Stimulated activated CD8-positive, alpha-beta memory T cell treated with anti-CD3 and anti-CD28 coated beads, Interleukin-2, amount 100 ng/mL, for 48 hours (primary cell): ENCODE measurements at places on chromosomes 6 and 20.

DNA sequence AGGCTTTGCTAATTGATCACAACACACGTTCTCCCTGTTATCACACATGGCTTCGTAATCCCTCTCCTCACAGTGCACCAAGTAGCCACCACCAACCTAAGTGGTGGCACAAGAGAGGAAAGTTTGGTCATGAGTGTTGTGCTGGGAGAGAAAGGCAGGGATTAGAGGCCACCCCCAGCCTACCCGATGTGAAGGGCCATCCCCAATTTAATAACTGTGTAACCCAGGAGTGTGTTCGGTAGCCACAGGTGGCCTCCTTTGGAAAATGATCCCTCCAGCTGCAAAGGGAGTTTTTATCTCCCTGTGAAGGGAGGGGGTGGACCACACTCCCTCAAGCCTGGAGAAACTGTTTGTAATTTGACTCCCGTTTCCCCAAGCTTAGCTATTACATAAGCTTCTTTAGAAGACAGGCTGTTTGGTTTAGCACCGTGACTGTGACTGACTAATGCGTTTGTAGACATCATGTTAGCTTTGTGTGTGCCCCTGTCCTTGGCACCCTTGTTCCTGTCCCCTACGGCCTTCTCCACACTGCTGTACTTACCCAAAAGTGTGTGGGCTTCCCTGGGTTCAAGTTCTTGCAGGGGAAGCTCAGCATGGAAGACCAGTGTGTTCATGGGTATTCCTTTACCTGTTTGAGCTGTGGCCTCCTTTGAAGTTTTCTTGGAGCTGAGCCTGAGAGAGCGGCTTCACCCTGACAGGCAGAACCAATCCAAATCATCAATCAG, 20.6 kb downstream of the PPP1R16B start:
- no peak for DNase-seq

DNA sequence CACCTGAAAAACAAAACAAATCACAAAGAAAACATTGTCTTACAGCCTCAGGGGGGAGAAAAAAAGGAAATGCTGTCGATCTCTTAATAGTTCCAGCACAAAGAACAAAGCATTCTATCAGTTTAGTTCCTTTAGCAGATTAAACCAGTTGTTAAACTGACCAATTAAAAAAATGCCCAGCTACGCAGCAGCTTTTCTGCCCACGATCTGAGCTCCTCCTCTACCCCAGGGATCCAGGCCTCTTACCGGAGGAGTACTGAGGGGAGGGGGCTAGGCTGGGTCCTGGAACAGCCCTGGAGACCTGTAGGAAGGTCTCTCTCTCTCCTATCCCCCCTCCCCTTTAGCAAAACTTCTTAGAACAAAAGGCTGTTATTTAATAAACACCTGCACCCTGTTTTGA, 13.4 kb downstream of the PTK7 start:
- DNase-seq, result no peak

- DNase-seq, result no peak
These were observed 746.3 kb upstream of the CHD6 start for GRCh38 chr20:42364446-42364845.

GRCh38 chr20:23634044-23634801, 3.5 kb downstream of the CST3 start:
- DNase-seq, result no peak

GRCh38 chr6:112429226-112429625, 82.1 kb downstream of the RFPL4B start:
- no peak for DNase-seq

- no peak for DNase-seq
These were observed 27.8 kb downstream of the VAPB start for GRCh38 chr20:58416835-58417234.

DNA sequence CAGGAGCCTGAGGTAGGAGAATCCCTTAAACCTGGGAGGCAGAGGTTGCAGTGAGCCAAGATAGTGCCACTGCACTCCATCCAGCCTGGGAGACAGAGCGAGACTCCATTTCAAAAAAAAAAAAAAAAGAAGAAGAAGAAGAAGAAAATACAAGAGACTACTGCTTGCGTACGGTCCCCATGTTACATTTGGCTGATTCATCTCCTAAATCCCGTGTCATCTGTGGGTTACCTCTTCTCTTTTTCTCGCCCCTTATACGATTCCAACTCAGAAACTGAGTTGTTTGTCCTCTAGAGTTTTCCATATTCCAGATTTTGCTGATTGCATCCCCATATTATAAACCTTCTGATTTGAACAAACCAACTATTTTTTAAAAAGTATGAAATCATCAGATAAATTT, 62.4 kb upstream of the NELFCD start:
- no peak for DNase-seq

- DNase-seq, result no peak
These were observed 62.0 kb downstream of the IYD start for GRCh38 chr6:150430815-150431214.

- no peak for DNase-seq
These were observed 167.4 kb upstream of the BMP2 start for GRCh38 chr20:6599876-6600735.

DNA sequence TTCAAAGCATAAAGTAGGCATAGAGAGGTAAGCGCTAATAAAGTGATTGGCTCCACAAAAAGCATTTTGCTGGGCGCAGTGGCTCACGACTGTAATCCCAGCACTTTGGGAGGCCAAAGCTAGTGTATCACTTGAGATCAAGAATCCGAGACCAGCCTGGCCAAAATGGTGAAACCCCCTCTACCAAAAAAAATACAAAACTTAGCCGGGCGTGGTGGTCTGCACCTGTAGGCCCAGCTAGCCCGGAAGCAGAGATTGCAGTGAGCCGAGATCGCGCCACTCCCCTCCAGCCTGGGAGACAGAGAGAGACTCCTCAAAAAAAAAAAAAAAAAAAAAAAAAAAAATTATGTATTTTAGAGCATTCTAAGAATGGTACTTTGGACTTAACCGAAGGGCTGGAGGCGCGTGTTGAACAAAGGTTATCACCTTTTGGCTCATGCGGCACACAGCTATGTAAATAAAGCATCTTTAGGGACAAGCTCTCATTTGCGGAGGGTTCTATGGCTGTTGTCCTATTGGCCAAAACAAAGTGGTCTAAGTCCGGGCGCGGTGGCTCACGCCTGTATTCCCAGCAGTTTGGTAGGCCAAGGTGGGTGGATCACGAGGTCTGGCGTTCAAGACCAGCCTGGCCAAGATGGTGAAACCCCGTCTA, 17.4 kb downstream of the HFE start:
- DNase-seq, result no peak

GRCh38 chr6:36226438-36227047, 30.0 kb downstream of the BRPF3 start:
- no peak for DNase-seq

GRCh38 chr6:164477101-164477500, 832.3 kb downstream of the C6orf118 start:
- DNase-seq, result no peak

GRCh38 chr6:31725502-31726350, 2.6 kb downstream of the MPIG6B start:
- DNase-seq, result no peak

DNA sequence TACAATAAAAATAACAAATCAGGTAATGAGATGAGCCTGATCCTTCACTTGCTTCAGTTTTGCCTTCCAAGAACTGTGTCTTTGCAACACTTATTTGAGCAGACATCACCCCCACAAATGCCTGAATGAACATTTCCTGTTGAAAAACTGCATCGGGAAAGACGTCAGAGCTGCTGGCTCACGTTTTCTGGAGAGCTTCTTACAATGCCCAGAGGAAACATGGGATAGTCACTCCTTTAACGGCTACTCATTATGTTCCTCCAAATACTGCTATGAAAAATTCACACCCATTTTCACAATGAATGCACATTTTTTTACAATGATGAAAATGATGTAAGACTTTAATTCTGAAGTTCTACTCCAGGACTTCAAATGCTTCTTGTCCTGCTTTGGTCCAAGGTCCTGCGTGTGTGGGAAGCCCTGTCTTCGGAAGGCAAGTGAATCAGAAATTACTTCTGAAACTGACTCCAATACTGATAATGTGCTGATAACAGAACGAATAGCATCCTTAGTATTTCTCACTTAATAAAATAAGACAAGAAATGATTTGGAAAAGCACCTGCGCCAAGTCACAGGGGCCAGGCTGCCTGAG, 238.0 kb downstream of the ANKRD60 start:
- DNase-seq, result no peak
